Lung microvascular endothelial cell (primary cell): ENCODE measurements at places on chromosomes 7 and 10. TPM values are rescaled to one million over a fixed set of nuclear protein-coding genes. Genes with fewer than 3 reads are reported as not detected.

DNA sequence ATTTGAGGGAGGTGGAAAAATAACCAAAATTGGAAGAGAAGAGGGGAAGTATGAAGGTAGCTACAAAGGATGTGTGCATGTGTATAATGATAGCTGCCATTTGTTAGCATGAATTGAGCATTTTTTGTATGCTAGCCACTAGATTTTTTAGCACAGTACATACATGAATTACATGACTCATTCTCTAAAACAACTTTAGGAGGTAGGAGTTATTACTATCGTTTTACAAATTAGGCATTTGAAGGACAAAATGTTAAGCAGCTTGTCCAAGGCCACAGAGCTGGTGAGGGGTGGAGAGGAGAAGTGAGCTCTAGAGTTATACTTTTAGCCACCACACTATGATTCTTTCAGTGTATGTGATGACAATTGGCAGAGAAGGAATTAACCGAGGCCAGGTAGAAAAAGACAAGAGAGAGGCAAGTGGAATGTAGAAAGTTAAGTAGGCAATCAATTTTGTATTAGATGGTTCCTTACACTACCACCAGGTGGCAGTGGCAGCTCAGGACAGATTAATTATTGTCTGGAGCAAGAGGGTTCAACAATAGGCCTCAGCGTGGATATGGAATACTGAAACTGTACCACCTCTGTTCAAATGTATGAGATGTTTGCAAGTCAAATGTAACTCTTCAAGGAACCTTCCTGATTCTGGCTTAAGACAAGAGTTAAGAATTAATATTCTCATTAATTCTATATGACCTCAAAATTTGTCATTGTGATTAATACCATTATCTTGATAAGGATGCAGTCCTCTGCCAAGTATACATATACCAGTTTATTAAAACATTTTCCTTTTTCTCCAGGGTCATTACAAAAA lies 128.0 kb downstream of the MBL2 start:
- peak; percentile 58 for DNase-seq

GRCh38 chr10:26879744-26880143 lies 19.0 kb upstream of the ABI1 start:
- no peak for DNase-seq

DNA sequence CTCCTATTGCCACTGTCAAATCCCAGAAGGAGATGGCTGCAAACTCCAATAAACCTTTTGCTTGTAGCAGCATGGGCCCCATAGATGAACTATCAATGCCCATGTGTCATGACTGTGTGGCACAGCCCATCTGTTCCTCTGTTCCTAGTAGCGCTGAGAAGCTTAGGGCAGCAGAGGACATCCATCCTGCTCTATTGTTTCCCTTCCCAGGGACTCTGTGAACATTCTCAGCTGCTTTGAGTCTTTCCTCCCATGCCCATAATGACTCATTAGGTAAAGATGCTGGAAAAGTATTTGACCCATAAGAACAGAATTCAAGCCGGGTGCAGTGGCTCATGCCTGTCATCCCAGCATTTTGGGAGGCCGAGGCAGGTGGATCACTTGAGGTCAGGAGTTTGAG lies 28.3 kb downstream of the STMP1 start:
- peak; percentile 86 for DNase-seq

DNA sequence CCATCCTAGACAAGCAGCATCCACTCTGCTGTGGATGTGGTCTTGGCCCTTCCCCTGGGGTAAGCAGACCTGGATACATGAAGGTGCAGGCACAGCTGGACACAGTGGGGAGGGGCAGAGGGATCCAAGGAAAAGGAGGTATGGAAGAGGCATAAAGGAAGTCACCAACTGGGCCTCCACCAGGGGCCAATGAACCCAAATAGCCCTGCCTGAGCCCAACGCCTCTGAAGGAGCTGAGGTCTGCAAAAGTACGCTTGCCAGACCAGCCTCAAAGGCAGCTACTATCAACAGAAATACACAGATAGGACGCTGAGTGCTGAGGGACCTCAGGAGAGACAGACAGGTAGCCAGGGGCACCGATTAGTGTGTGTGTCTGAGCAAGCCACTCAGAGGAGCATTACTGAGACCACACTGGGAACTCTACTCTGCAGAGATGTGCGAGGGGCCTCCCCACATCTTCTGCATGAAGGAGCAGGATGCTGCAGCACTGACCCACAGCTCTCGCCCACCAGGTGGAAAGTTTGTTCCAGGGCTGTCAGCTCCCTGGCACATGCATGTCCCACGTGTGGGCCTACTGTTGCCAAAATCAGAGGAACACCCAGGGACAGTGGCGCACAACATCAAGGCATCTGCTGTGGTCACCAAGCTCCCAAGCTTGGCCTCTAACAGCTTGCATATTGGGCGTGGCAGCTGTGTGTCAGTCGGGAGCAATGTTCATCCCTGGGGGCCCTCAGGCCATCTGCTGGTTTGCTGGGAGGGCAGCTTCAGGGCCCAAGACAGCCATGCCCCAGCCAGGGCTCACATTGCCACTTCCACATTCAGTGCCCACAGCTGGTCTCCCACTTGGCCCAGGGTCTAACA lies 40.0 kb downstream of the MKI67 start:
- DNase-seq = peak; percentile 44

- peak; percentile 91 for DNase-seq
These were observed 47.1 kb downstream of the SYPL1 start for GRCh38 chr7:106064771-106065574.

The ANKRD22 gene
- not detected in 2 replicates for total RNA-seq

DNA sequence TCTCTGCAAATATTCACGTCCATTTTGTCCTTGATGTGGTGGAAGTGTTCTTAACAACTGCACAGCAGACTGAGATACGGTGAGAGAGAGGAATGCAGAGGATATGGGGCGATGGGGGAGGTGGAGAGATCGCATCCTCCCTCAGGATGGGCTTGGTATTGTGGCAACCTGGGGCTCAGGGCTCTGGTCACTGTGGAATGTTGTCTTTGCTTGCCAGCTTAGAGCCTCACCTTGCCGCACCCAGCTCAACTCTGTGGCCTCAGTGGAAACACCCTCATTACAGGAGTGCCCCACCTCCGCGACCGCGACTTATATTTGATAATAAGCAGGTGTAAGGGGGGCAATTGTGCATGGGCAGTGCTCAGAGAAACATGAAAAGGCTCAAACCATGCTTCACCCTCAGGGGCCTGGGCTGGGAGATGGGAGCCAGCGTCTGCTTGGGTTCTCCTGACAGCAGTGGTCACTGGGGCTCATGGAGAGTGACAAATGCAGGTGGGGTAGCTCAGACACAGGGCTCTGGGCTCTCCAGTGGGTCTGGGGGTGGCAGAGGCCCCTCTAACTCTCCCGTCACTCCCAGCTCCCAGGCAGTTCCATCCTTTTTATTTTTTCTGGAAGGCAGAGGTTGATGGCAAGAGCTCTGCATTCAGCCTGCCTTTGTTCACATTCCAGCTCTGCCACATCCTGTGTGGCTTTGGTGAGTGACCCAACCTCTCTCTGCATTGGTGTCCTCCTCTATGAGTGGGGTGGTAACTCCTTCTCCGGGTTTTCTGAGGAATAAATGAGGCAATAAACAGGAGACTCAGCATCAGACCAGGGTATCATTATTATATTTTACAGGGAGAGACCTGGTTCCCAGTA lies 43.1 kb upstream of the EMX2 start:
- DNase-seq = no peak

- DNase-seq = no peak
These were observed 11.0 kb upstream of the OR6B1 start for GRCh38 chr7:143988976-143989745.

The LRIT1 gene
- total RNA-seq = not detected in 2 replicates

DNA sequence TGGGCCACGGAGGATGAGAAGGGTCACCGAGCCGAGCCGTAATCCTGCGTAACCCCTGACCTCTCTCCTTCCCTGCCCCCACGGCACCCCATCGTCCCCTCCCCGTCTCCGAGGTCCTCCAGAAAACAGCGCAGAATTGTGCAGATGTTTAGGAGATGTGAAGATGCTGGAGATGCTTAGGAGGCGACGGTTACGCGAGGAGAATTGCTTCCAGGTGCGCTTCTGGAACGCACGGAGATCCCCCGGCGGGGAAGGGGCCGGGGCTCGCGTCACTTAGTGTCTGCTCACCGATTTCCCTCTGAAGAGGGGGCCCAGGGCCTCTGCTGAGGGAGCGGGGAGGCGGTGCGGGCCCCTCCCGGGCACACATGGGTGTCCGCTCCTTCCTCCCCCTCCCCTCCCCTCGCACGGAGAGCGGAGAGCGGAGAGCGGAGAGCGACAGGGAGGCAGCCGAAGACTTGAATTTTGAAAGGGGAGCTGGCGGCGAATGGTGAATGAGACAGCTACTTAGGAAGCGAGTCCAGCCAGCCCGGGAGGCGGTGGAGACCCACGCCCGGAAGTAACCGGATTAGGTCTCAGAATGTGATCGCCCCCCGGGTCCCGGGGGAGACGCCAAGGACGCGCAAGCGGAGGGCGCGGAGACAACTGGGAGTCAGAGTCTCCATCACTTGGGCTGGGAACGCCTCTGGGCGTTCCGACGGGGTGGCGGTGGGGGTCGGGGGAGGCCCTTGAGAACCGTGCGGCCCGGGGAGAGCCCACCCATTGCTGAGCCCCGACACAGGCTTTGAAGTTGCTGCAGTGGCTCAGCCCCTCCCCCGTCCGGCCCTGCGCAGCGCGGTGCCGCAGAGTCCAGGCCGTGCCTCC lies 8.7 kb upstream of the EN2 start:
- DNase-seq = no peak

DNA sequence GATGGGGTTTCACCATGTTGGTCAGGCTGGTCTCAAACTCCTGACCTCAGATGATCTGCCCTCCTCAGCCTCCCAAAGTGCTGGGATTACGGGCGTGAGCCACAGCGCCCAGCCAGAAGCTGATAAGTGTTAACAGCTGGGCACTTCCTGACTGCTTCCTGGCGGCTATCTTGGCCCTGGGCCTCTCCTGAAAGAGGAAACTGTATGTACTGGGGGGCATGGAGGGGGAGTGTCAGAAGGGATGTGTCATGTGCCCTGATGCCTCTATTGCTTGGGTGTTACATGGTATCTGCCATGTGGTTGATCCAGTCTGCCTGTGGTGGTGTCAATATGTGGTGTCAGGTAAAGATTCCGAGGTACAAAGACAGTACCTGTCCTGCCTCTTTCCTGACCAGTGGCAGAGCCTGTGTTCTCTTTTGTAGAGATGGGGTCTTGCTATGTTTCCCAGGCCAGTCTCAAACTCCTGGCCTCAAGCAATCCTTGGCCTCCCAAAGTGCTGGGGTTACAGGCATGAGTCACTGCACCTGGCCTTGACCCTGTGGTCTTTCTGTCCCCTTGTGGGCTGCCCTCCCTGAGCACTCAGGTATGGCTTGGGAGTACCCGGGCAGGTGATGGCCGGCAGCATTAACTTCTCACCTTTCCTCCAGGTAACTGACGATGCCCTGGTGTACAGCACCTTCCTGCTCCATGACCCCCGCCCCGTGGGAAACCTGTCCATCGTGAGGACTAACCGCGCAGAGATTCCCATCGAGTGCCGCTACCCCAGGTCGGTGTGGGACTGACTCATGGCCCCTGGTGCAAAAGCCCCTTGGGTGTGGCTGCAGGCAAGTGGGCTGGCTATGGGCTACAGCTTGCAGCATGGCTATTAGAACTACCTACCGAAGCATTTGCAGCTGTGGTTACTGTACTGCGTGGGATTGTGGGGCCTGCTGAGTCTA lies 4.4 kb downstream of the ZP3 start:
- peak; percentile 57 for DNase-seq

DNA sequence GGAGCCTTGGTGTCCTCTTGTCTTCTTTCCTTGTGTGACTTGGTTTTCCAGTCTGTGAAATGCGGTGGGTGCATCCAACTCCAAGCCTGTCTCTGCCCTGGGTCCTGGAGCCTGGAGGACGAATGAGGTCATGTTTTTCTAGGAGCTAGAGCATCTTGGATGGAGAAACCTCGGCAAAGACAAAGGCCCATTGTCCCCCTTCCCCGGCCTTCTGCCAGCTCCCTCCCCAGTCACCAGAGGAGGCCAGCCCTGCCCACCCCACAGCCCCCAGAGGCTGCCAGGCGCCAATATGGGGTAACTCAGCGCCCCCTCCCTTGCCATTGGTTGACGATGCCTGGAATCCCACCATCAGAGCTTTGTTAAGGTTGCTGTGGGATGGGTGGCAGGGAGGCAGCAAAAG lies 40.4 kb downstream of the KCTD7 start:
- DNase-seq = no peak
